ENCODE measurements at places on chromosomes 12 and 14.

- no peak for DNase-seq
These were observed 28.0 kb downstream of the RIMBP2 start for GRCh38 chr12:130687796-130688778.

- peak; percentile 41 for DNase-seq
These were observed 115.2 kb downstream of the KSR2 start for GRCh38 chr12:117853600-117853999.

- DNase-seq = no peak
These were observed 19.9 kb downstream of the LRRC9 start for GRCh38 chr14:59939828-59940227.

GRCh38 chr14:61992139-61992538 is 229.9 kb downstream of the SNAPC1 start:
- no peak for DNase-seq

DNA sequence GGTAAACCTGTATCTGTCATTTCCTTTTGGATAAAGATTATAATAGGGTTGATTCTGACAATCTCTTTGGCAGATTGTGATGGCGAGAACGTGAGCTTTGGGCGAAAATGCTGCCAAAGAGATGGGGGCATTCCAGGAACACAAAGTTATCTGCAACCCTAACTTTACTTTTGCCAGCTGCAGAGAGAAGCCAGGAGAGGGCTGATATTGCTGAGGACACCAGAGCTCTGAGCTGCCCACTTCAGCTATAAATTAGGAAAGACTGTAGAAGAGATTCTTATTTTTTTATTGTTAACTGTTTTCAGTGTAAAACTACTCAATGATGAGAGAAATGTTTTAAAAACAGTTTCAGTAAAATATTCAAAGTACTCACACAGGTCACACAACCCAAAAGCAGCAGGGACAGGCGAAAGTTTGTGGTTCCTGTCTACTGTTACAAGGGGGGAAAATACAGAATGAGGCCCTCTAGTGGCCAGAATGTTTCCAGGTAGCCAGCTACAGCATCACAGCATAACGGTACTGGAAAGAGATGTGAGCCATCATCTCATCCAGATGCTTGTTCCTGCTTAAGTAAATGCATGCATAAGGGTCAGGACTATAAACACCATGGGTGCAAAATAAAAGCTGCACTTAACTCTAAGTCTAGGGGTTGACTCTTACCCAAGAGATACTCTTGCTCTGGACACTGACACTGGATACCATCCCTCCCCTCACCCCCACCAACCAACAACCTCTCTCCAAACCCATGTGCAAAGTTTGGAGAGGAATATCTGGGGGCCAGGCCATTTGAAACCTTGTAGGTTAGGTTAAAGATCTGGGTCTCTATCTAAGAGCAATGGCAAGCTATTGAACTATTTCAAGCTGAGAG is 498.4 kb downstream of the RMST start:
- peak; percentile 43 for DNase-seq

DNA sequence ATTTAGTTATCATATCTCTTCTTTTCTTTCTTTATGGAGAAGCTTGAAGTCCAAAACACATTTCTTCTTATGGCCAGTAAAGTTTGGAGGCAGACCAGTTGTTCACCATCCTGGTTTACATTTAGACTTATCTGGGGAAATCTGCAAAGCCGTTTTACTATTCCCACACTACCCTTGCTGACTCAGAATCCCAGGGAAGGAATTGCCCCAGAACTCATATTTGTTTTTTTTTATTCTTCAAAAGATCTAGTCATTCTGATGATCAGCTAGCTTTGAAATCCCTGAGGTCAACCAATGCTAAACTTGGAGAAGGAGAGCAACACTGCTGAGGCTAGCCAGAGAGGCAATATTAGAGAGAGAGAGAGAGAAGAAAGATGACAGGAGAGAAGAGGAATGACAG is 12.3 kb upstream of the LMO3 start:
- DNase-seq = peak; percentile 26

DNA sequence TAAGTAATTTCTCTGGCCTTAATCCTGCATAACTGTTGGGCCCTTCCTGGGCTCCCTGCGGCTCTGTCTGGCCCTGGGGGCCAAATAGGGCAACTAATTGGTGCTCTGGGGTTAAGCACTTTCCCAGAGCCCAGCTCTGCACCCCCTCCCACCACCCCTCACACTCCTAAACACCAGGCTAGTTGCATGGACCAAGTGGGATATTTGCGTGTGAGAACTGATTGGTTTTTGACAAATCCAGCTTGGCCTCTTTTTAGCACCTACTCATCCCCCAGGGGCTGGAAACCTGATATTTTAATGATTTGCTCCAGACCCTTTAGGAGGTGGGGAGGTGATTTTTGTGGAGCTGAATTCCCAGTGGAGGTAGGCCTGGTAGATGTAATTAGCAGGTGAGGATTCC is 91.9 kb downstream of the DICER1 start:
- DNase-seq = no peak

GRCh38 chr12:2395354-2395977 is 342.7 kb downstream of the CACNA1C start:
- peak; percentile 38 for DNase-seq

- DNase-seq = no peak
These were observed 64.7 kb downstream of the TMCC3 start for GRCh38 chr12:94585626-94586025.

DNA sequence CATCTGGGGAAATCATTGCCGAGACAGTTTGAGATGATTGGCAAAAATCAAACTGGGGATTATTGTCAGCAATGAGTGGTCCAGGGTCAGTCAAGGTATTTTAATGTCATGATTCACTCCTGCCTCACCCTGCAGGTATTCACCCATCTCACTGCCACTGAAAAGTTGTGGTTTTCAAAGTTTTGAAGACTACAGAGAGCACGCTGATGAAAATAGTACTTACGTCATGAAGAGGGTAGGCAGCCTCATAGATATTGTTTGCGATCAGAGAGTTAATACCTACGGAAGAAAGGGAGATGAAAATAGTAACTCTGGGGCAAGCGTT is 138.0 kb downstream of the ANO2 start:
- DNase-seq = no peak

Data from fibroblast of mammary gland (primary cell).